ENCODE measurements at places on chromosomes 5 and 9. TPM values are rescaled to one million over a fixed set of nuclear protein-coding genes. Genes with fewer than 3 reads are reported as not detected.

The OR1Q1 gene
- polyA plus RNA-seq = not detected

The NFX1 gene
- polyA plus RNA-seq = 25.7 TPM

The IGIP gene
- polyA plus RNA-seq = not detected

The ANKRD34B gene
- not detected for polyA plus RNA-seq

The C5orf58 gene
- not detected for polyA plus RNA-seq

The GABRA1 gene
- not detected for polyA plus RNA-seq
